ENCODE measurements at places on chromosomes 2 and 18.

- no peak for DNase-seq
These were observed 13.5 kb downstream of the AGFG1 start for GRCh38 chr2:227485429-227485828.

DNA sequence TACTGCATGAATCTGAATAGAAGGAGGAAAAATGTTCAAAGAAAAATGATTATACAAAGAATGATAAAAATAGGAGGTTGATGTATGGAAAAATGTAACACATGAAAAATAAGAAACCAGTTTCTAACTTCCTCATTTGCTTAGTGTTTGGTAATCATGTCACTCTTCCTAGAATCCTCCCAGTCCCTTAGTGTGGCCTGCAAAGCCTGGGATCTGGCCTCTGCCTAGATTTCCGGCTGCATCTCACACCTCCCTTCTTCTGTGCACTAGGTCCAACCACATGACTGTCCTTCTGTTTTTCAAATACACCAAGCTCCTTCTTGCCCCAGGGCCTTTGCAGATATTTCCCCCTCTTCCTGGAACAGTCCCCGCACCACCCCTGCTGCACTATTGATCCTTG is 76.8 kb upstream of the RBMS1 start:
- no peak for DNase-seq

DNA sequence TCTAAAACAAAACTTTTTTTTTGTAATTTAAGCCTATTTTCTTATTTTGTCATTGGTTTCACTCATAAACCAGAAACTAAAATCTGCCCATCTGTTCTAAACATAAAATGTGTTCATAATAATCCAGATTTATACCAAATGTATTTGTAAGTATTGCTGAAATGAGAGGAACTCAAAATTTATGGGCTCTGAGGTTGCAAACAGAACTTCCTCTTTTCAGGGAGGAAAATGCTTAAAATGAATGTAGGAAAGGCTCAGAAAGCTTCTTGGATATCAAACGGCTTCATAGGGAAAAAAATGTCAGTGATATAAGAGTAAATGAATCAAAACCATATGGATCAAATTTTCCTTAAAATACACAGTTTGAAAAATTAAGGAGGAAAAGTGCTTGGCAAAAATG is 83.9 kb downstream of the PAX3 start:
- DNase-seq = no peak

GRCh38 chr2:77666251-77666980 is 144.2 kb upstream of the LRRTM4 start:
- DNase-seq = no peak

- no peak for DNase-seq
These were observed 1682.3 kb upstream of the PIK3C3 start for GRCh38 chr18:40272630-40273231.

GRCh38 chr2:128286011-128286721 is 32.5 kb downstream of the HS6ST1 start:
- DNase-seq = no peak

- no peak for DNase-seq
These were observed 175.9 kb upstream of the KLHL29 start for GRCh38 chr2:23209059-23209458.

- no peak for DNase-seq
These were observed 176.1 kb upstream of the DLGAP1 start for GRCh38 chr18:4631239-4631638.

DNA sequence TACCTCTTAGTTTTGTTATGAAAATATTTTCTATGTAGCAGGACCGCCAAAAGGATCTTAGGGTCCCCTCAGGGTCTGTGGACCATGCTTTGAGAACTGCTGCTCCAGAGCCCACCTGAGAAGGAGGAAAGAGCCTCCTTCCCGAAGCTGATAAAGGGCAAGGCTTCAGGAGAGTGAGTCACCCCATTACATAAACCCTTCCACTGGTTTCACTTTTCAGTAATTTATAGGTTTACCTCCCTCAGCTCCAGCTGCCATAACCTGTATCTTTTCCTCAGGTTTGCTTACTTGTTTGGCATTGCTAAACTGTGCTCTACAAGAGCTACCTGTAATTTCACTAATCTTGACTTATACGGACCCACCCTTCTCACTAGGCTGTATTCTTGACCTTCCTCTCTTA is 6.6 kb downstream of the TTLL4 start:
- no peak for DNase-seq

- DNase-seq = no peak
These were observed 4.1 kb downstream of the DSG3 start for GRCh38 chr18:31451625-31452024.

DNA sequence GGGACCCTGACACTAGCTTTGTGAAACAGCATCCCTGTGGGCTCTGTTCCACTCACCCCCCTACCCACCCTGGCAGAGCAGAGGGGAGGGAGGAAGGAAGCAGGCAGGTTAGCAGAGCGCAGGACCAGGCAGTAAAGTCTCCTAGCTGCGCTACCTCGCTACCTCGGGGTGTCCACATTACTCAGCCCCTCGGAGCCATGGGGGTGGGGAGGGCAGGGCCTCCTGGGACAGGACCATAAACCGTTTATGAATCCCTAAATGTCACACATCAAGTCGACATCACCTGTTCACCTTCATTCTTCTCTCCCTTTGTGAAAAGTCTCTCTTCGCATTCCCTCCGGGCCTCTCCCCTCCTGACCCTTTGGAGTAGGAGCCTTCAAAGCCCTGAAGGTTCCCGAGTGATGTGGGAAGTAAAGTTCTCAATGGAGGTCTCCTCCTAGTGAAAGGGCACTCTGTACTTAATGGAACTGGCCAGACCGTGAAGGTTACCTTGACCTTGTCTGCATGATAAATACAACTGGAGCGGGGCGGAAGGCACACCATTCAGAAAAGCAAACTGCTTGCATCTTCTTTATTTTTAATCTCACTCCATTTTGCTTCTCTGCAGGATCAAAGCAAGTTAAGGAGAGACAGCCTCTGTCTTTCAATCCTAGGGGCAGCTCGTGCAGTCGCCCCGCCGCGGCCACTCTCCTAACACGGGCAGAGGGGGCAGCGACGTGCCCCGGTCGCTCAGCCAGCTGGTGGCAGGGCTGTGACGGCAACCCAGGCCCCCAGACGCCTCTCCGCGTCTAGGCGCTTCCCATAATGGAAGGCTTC is 23.7 kb upstream of the SMAD7 start:
- no peak for DNase-seq

- DNase-seq = no peak
These were observed 183.2 kb downstream of the KCNS3 start for GRCh38 chr2:18061717-18062116.

DNA sequence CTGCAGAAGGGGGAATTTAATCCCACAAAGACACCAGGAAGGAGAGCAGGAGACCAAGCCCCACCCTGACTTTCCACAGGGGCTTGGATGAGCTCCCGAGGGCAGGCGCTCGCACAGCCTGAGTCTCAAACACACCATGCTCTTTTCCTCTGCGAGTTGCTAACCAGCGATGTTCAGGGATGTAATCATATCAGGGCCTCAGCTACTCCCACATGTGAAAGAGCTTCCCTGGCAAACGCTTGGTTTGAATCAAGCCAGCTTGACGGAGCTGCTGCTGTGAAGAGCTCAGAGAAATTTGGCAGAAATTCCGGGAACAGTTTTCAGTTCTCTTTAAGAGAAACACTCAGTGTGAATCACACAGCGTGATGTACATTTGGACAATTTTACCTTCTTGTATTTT is 385.8 kb downstream of the GALR1 start:
- DNase-seq = no peak

DNA sequence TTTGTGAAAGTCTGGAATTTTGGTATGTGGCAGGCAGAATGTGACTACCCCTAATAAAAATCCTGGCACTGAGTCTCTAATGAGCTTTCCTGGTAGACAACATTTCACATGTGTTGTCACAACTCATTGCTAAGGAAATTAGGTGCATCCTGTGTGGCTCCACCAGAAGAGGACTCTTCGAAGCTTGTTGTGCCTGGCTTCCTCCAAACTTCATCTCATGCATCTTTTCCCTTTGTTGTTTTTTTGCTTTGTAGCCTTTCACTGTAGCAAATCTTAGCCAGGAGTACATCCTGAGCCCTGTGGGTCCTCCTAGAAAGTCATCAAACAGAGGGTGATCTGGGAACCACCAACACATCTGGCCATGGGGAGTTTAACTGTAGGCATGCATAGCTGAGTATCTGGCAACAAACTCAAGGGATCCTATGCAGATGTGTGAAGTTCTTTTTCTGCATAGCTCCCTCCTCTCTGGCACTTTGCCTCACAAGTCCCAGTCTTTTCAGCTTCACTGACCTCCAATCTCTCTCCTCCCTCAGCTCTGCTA is 42.1 kb upstream of the SERTAD2 start:
- no peak for DNase-seq

GRCh38 chr2:223582001-223582400 is 20.2 kb downstream of the SCG2 start:
- DNase-seq = no peak

All from effector memory CD8-positive, alpha-beta T cell (primary cell).